ENCODE measurements at places on chromosomes 5 and 9.

DNA sequence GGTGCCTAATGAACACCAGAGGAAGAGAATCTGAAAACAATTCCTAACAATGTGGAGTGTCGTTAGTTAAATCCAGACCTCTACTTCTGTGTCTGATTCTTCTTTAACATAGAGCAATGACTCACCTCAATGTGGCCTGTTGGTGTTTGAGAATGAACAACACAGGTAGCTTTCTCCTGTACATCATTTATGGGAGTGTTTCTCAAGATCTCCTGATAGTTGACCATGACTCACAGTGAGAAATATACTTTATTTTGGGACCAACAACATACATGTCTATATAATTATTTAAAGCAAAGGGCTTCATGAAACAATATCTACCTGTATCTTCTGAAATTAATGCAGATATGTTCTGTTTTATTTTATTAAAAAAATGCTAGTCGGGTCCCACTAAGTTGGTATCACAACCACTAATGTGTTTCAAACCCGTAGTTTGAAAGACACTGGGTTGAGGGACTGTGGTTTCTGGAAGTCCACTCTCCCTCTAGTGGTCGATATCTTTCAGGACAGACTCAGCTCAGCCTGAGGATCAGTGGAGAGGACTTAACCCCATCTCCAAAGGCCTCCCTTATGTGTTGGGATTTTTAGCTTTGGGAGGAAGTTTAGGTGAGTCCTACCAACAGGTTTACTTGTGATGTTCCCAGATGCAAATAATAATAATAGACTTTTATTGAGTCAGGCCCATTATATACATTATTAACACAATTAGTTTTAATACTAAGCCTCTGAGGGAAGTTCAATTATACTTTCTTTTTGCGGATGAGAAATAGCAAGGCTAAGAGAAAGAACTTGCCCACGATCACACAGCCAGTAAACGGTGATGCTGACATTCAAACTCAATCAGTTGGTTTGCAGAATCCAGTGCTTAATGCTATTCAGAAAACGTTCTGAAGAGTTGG lies 70.0 kb upstream of the KLF9 start:
- peak; percentile 36 for DNase-seq

- no peak for DNase-seq
Observed at GRCh38 chr5:167036585-167036984, 1254.9 kb upstream of the WWC1 start.

GRCh38 chr5:118616281-118616680 lies 372.1 kb downstream of the DTWD2 start:
- no peak for DNase-seq

- no peak for DNase-seq
Observed at GRCh38 chr9:76302543-76302942, 91.7 kb downstream of the RFK start.

- no peak for DNase-seq
Observed at GRCh38 chr9:127221695-127222094, 42.9 kb upstream of the GARNL3 start.

GRCh38 chr9:137764171-137764671 lies 113.4 kb upstream of the CACNA1B start:
- no peak for DNase-seq

DNA sequence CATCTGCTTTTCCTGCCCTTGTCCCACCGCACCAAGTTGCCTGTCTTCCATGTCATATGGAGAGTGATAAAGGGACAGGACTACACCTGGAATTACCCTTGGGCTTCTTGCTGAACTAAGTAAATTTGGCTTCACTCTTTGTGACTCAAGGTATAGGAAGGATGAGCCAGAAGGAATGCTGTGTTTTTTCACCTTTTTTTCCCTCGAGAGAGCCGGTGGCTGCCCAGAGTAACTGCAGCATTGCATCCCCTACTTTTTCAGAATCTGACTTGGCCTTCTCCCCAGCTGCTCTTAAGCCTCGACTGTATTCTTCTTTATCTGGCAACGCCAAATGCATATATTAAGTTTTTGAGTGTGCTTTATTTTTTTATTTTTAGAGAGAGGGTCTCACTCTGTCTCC lies 38.4 kb downstream of the RCL1 start:
- DNase-seq: no peak

DNA sequence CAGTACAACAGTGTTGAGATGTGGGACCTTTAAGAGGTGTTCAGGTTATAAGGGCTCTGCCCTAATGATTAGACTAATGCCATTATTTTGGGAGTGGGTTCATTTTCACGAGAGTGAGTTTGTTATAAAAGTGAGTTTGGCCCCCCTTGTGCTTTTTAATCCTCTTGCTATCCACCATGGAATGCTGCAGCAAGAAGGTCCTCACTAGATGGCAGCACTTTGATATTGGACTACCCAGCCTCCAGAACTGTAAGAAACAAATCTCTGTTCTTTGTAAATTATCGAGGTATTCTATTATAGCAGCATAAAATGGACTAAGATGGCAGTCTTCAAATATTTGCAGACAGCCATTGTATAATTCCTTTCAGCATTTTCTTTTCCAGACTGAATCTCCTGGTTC lies 212.4 kb downstream of the LRRC70 start:
- peak; percentile 19 for DNase-seq

GRCh38 chr5:105836887-105837286 lies 1833.8 kb downstream of the EFNA5 start:
- DNase-seq: no peak

DNA sequence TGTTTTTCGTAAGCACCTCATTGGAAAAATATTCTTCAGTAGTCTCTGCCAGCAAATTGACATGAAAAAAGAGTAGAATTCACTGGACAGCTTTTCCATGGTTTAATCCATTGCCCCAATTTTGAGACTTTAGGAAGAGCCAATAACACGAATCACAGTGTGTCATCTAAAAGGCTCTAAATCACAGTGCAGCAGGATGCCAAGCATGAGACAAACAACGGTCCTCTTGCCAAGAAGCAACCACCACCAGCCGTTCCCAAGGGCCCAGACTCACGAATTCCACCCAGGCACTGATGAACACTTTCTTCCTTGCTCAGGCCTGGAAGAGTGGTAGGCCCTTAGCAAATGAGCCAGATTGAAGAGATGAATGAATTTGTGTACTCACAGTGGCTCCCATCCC lies 18.3 kb upstream of the IRX4 start:
- DNase-seq: no peak

DNA sequence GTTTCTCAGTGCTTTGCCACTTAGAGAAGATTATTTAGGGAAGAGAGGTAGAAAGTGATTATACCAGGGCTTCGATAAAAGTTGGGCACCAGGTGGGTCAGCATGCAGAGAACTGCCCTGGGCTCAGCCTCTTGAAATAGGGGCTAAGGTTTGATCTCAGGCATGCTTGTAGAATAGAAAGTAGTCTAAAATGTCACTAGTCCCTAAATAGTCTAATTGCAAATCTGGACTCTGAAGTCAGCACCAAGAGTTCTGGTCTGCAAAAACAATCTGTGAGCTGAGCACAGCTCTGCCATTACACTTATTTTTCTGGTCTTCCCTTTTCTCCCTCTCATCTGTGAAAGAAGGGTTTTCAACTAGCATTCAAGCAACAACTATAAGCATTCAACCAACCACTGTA lies 248.0 kb downstream of the SMARCA2 start:
- no peak for DNase-seq

DNA sequence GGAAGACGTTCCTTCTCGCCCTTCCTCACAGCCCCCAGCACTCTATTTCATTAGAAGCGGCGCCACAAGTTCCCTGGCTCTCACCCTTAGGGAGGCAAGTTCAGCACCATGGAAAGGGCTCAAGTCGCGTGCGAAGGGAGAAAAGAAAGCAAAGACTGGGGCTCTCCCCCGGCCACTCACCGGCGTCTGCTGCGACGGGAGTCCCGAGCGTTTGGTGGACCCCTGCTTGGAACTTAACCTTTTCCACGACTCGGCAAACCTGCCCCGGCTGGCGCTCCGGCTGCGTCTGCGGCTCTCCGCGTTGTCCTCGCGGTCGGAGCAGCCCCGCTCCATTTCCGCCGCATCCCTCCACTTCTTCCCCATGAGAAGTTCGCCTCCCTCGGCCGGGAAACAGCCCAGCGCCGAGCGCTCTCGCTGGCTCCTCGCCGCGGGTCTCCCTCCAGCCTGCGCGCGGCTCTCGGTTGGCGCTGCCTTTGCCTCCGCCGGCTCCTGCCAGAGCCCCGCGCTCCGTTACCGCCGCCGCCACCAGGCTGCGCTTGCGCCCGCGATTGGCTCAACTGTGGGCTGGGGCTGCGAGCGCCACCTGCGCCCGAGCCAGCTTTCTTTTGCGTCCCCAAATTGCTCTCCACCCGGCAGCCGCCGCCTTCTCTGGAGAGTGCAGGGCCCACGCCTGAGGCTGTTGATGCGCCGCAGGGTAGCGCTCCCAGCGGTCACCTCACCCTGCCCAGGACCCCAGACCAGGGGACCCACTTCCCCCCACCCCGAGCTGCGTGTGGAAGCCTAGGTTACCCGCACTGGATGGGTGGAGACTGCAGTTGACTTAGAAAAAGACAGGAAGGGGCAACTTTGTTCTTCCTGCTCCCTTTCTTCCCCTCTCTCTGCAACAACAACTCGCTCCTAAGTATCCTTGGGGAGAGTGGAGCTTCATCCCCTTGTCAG lies 321.6 kb downstream of the CEMIP2 start:
- peak; percentile 84 for DNase-seq

- no peak for DNase-seq
Observed at GRCh38 chr5:40838086-40838485, 3.1 kb upstream of the RPL37 start.

GRCh38 chr5:170408226-170408625 lies 19.1 kb upstream of the KCNMB1 start:
- peak; percentile 38 for DNase-seq

DNA sequence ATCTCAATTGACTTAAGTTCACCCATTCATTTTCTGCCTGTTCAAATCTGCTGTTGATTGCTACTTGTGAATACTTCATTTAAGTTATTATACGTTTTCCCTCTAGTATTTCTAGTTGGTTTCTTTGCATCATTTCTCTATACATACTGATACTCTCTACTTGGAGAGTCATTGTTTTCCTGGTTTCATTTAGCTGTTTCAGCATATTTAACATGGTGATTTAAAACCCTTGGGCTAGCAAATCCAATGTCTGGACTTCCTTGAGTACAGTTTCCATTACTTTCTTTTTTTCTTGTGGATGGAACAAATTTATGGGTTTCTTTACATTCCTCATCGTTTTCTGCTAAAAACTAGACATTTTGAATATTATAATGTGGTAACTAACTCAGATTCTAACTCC lies 90.7 kb downstream of the AP3B1 start:
- DNase-seq: no peak

DNA sequence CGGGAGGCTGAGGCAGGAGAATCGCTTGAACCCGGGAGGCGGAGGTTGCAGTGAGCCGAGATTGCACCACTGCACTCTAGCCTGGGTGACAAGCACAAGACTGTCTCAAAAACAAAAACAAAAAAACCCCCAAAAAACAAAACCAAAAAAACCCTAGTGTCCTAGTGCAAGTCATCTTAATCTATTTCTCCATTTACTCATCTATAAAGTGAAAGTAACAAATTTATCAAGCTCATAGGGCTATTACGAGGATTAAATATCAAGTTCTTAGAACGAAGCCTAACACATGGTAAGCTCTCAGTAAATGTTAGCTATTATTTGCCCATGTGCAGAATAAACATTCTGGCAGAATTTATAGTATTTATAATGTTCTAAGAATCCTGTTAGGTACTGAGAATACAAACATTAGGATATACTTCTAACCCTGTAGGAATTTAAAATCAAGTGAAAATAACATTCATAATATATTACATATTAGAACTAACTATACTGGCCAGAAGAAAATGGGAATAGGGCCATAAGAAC lies 45.0 kb downstream of the GOLPH3 start:
- DNase-seq: no peak

DNA sequence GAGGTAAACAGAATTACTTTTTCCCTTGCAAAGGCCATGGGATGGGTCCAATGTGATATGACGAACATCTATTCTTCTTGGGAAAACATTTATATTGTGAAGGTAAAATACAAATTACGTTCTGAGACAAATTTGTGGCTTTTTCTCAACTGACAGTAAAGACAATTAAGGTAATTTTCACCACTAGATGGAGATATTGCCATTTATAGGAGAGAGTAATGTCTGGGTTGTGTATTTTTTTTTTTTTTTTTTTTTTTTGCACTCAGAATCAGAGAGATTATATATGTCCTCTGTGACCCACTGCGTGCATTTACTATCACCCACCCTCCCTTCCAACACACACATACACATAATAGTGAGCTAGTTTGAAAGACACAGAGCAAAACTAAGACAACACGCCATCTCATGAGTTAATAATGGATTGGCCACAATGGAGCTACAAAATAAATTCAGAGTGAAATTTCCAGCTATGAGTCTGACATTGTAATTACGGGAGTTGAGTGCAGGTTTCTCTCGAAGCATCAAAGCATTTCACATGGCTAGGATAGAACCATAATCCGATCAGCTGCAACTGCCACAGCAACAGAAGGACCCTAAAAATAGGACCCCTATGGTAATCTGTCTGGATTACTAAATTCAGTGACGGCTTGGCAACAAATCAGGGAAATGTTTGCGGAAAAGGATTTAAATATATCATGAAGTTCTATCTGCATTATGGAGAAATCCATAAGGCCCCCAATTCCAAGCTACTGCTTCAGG lies 49.2 kb downstream of the ANXA1 start:
- DNase-seq: peak; percentile 47

DNA sequence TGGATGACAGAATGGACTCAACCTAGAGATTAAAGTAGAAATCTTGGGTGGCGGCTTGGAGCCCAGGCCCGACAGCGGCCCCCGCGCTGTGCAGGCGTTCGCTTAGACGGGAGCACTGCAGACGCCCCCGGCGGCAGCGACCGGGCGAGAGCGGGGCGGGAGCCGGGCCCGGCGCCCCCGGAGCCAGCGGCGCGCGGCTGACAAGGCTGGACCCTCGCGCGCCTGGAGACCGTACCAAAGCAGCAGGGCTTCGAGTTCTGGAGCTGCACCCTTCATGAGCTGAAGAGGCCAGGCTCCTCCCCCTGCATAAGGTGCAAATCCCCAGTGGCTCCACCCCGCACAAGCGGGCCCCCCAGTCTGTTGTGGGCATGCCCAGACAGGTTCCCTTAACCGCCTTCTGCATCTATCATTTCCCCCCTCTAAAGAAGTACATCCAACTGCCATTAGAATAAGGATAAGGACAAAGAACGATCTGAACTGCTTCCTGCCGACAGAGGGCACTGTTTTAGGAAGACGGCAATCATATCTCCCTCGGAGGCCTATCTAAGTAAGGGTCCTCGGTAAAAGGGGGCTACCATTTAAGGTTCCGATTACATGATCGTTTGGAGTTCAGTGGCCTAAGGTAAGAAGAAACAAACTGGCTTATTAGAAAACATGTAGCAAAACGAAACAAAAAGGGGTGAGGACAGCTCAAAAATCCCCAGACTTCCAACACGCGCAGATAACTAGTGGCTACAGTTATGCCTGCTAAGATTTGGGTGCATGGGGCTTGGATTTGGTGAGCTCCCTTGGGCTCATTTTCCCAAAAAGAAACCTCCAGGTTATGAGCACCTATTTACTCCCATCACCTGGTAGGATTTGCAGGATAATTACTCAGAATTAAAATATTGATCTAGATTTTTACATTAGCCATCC lies 66.3 kb downstream of the RGMB start:
- no peak for DNase-seq

DNA sequence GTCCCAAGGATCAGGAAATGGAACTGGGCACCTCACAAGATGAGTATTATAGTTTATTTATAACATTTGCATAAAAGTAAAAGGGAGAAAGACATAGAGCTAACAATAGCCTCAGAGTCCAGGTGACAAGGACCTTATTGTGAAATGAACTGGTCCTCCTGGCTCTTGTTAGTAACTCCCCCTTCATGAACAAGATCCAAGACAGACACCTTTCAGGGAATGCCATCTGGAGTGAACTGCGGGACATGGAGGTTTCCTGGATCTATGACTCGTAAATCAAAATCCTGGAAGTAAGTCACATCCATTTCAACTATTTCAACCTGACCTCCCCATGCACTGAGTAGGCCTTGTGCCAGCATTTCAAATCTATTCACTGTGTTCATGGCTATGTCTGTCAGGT lies 129.5 kb upstream of the GAS1 start:
- no peak for DNase-seq

Measured in COR-L47 (cell line).